ENCODE measurements at places on chromosomes 1 and 21. TPM values are rescaled to one million over a fixed set of nuclear protein-coding genes. Genes with fewer than 3 reads are reported as not detected.

GRCh38 chr1:29237852-29238619 is 1.7 kb downstream of the PTPRU start:
- DNase-seq: no peak

- DNase-seq: no peak
Observed at GRCh38 chr1:112711670-112712069, 3.5 kb downstream of the PPM1J start.

- no peak for DNase-seq
Observed at GRCh38 chr1:45979074-45979777, 153.2 kb downstream of the PIK3R3 start.

DNA sequence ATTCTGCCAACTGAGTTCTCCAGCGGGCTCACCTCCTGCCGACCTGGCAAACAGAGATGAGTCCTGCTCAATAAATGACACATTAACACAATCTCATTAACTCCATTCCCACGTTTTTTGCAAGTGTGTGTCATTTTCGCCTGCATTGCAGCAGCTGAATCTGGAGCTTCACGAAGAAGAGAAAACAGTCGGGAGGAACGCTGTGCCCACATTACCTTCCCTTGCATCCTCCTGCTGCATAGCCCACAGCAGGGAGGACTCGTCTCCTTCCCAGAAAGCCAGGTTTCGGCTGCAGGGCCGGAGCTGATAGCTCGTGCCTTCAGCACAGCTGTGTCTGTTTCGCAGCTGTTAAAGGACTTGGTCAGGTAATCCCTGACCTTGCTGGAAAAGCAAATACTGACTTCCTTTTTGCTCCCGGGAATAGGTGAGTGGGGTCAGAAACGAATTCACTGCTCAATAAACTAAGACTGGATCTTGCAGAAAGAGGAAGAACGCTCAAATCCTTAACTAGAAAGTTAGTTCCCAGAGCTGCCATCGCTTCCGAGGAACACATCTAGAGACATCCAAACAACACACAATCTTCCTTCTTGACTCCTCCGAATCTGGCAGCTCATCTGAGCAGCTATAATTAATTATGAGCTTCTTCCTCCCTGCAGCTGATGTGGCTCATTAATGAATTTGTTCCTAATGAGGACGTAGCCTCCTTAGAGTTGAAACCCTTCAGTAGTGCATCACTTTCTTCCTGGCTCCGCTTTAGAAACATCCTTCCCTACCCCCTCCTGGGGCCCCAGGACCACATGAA is 33.0 kb downstream of the KANK4 start:
- no peak for DNase-seq

GRCh38 chr1:33997127-33998036 is 133.5 kb downstream of the HMGB4 start:
- DNase-seq: peak; percentile 50

DNA sequence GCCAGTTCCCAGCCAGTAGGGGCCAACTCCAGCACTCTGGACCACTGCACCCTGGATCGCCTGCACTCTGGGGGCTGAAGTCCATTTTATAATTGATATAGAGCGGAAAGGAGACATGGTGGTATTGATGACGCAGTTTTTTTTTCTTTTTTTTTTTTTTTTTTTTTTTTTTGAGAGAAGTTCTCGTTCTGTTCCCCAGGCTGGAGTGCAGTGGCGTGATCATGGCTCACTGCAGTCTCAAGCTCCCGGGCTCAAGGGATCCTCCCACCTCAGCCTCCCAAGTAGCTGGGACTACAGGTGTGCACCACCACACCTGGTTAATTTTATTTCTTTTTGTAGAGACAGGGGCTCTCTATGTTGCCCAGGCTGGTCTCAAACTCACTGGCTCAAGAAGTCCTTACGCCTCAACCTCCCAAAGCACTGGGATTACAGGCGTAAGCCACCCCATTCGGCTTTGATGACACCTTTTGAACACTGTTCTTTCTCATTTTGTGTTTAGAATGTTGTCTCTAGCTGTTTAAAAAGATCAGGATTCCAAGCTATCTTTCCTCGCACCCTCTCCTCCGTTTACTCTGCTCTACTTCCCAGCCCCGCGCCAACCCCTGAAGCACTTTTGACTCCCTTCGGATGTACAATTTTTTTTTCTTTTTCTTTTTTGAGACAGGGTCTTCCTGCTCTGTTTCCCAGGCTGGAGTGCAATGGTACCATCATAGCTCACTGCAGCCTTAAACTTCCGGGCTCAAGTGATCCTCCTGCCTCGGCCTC is 960 bp downstream of the MX2 start:
- DNase-seq: no peak

DNA sequence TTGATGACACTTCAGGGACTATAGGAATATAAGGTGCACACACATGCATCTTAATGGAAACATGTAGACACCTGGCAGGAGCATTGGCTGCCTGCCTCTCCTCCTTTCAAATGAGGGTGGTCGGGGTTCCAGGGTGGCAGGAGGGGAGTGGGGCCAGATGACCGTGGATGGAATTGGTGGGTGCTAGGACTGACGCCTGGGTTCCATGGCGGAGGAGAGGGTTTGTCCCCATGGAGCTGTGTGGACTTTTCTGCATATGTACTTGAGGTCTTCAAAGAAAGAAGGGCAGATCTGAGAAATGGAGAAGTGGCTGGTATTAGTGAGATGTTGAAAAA is 7.7 kb downstream of the PRRX1 start:
- no peak for DNase-seq

GRCh38 chr1:1880617-1881312 is 10.1 kb downstream of the GNB1 start:
- DNase-seq: no peak

DNA sequence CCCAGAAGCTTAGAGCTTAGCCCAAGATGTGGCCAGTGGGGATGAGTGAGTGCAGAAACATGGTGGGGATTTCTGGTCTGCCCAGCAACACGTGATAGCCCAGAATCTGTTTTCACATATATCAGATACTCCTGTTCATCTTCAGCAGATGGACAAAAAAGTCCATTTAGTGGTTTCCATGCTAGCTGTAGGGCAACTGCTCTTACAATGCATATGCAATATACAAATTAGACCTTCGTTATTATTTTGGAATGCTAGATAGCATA is 96.9 kb upstream of the SGIP1 start:
- no peak for DNase-seq

DNA sequence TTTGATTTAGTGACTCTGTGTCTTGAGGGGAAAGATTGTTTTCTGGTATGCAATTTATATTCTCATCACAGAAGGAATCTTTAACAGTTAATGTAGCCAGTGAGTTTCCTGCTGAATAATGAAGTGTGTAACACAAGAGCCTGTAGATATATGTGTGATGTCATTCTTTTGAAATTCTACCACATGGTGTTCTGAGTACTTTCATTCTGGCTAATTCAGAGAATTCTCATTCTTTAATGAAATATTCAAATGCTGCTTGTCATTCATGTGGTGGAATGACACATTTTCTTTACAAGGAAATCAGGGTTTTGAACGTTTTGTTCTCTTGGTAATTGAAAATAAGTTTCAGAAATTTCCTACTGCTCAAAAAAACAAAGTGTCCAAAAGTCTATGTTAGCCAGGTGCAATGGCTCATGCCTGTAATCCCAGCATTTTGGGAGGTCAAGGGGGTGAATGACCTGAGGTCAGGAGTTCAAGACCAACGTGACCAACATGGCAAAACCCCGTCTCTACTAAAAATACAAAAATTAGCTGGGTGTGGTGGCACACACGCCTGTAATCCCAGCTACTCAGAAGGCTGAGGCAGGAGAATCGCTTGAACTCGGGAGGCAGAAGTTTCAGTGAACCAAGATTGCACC is 79.6 kb downstream of the MAP3K21 start:
- DNase-seq: no peak

- peak; percentile 43 for DNase-seq
Observed at GRCh38 chr1:228076796-228077430, 5.6 kb upstream of the ARF1 start.

- DNase-seq: no peak
Observed at GRCh38 chr21:31732597-31733550, 956 bp upstream of the SCAF4 start.

- DNase-seq: no peak
Observed at GRCh38 chr1:226474443-226475141, 66.7 kb upstream of the PARP1 start.

DNA sequence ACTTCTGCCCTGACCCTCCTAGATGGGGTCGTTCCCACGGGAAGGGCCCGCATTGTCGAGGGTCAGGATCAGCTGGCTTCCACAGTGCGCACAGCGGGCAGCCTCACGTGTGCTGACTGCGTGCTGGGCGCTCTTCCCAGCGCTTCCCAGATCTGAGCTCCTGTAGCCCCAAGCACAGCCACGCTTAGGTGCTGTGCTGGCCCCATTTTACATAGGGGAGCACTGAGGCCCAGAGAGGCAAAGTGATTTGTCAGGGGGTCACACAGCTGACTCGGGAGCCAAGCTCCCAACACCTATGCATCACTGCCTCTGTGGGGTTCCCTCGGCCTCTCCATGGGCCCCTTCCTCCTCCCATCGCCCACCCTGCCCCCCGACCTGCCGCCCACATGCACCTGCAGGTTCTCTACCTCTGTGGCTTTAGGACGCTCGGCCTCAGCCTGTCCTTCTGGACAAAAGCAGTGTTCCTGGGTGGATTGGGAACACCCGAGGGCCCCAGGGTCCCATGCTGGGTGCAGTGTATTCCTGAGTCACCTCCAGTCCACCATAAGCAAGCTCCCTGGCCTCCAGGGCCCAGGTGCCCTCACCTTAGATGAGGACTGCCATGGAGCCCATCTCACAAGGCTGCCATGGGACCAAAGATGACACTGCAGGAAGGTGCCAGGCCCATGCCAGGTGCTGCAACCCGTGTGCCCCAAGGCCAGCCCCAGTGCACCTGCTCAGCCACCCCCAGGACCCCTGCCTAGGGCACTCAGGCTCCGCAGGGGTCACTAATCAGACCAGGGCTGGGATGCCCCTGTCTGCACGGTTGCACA is 23.3 kb downstream of the TFF3 start:
- no peak for DNase-seq

- no peak for DNase-seq
Observed at GRCh38 chr1:224014330-224014649, 99.6 kb upstream of the FBXO28 start.

GBP7 gene
- total RNA-seq: not detected

LDLRAD1 gene
- not detected for total RNA-seq

AQP10 gene
- 0.26 TPM for total RNA-seq

RNF223 gene
- 4.8 TPM for total RNA-seq

RGS4 gene
- total RNA-seq: not detected

PADI3 gene
- not detected for total RNA-seq
